NCI-H1417 (cell line): ENCODE measurements at places on chromosomes 5 and 9.

DNA sequence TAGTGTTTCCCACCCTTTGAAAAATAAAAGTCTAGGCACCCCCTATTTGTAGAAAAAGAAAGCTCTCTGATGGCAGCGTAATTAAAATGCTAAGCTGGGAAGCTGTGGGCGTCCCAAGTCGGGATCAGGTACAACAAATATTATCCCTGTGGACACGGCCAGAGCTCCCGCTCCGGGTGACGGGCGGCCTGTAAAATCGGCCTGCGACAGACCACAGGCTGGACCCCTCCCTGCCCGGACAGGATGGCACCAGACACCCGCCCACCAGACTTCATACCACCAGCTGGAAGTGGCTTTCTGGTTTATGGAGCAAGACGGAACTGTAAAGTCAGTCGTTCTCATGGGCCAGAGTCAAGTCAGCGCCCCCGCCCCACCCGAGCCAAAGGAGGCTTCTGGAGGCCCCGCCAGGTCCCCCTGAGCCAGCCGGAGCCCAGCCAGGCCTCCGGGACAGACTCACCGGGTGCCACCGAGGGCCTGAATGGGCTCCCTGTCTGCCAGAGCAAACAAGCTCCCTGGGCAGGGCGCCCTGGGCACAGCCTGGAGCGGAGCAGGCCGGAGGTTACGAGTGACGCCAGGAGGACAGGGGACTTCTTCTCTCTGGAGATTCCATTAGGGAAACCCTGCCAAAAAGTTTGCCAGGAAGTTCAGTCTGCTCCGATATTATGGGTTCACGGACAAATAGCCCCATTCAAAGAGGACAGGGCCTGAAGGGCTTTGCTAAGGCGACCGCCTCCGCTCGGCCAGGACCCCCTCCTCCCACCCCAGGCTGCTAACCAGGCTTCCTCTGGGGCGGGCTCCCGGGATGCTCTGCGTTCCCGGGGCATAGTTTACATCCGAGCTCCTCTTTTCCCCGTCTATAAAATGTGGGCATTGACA is 173.7 kb downstream of the ERCC6L2 start:
- DNase-seq = no peak

- DNase-seq = no peak
These were observed 46.0 kb downstream of the ALDH1A1 start for GRCh38 chr9:72906810-72907209.

- DNase-seq = no peak
These were observed 514.4 kb upstream of the TNC start for GRCh38 chr9:115632391-115632790.

DNA sequence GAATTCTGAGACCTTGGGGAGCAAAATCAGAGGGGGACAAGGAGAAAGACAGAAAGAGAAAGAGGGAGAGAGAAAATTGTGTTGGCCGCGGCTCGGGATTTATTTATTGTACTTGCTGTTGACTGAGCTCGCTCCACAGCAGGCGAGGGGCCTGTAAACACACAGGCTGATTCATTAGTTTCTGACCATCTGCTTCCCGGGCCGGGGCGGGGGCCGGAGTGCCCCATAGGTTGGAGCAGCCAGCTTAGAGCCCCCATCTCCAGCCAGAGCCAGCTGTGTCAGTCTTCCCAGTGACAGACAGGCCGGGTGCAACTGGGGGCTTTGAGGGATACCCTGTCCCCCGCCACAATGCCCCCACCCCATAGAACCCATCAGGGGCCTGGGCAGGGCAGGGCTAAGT is 30.9 kb downstream of the NTNG2 start:
- DNase-seq = peak; percentile 28

DNA sequence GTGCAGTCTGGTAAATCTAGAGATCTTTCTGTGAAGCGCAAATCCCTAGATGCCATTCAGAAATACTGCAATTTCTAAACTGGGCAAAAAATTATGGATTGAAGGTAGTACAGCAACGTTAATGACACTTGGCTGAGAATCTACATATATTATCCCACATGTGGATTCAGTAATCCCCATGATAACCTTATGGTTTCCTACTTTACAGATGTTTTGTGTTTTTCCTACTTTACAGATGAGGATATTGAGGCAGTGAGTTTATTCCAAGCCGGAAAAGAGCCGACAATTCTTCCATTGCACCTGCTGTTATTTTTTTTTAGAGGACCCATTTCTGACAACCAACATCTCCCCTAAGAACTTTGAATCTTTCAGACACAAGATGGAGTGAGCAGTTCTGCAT is 796.5 kb downstream of the CDH12 start:
- no peak for DNase-seq

DNA sequence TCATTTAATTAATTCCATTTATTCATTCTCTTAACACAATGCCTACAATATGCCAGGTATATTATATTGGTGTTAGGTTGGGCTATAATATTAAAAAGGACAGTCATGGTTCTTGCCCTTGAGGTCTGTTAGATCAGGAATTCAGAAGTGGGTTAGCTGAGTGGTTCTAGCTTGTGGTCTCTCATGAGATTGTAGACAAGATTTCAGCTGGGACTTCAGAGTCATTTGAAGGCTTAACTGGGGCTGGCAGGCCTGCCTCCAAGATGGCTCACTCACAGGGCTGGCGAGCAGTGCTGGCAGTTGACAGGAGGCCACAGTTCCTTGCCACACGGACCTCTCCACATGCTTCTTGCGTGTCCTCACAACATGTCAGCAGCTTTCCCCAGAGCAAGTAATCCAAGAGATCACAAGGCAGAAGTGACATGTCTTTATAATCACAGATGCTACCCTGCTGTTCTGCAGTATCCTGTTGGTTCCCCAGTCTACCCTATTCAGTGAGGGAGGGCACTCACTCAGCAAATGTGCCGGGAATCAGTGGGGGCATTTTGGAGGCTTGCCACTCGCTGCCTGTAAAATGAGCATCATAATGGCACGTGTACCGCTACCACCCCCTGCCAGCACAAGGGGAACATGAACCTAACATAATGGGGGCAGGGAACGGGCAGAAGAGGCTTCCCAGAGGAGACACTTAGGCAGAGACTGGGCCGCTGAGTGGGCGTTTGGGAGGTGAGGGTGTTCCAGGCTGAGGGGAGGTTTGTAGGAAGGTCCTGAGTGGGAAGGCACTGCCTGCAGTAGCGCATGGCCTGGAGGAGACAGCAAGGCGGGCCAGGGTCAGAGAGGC is 70.0 kb downstream of the EXOSC2 start:
- DNase-seq = no peak

GRCh38 chr5:168663276-168664004 is 84.3 kb upstream of the PANK3 start:
- DNase-seq = no peak

DNA sequence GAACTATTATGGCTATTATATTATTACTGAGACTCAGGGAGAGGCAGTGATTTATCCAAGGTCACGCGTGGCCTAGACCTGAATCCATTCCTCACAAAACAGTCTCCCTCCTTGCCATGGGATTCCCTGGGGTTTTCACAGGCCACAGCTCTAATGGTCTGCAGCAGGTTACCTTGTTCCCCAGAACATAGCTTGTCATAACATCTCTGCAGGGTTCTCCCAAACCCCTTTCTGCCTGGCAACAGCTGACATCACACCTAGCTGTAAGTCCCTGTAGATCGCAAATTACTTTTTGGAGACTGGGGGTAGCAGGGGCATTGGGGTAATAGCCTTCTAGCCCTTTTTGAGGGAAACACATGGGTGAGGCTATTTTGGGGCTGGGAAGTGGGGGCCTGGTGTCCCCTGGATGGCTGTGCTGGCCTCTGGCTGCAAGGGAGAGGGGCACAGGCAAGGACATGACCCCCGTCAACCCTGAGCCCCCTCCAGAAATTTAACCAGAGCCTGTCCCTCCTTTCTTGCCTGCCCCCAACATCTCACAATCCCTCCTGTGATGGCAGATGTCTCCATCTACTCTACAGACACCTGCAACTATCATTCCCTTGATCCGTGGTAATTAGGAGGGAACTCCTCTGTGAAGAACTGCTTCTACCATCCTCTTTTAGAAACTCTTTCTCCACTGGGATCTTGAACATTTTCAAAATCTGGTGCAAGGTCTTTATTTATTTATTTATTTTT is 1.3 kb downstream of the CD74 start:
- DNase-seq = no peak

- DNase-seq = peak; percentile 14
These were observed 5.0 kb downstream of the EBF1 start for GRCh38 chr5:159094745-159095144.

DNA sequence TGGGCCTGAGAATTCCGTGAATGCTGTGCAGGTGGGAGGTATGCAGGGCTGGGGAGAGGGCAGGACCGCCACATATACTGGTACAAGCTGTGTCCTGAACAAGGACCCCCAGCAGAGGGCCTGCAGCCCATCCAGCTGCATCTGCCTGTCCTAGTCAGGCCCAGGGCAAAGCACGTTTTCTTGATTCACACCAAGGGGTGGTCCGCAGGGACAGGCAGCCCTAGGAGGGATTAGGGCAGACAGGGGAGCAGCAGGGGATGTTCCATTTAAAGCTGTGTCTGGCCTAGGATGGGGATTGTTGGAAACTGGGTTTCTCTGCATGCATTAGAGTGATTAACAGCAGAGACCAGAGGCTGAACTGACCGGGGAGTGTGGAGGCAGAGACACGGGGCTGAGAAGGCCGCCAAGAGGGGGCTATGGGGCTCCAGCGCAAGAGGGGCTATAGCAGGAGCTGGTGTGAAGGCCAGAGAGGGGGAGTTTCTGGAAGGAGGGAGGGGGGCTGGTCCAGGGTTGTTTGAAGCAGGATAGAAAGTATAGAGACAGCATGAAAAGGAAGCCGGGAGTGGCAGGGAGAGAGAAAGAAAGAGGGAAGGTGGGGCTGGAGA is 2.7 kb downstream of the GRM6 start:
- DNase-seq = no peak

DNA sequence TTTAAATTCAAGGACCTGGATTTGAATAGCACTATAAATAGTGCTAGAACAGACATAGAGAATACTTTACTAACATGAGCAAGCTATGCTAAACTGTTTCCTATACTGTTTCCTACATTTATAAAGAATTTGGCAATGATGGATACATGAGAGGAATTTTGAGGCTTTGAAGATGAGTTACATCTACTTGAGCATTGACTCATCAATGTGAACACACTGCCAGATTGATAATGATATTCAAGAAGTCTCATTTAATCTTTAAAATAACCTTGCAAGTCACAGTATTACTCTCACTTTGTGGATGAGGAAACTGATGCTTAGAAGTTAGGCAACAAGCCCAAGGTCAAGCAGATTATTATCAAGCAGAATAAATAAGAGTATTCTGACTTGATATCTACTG is 281.9 kb downstream of the DNAH5 start:
- DNase-seq = no peak

DNA sequence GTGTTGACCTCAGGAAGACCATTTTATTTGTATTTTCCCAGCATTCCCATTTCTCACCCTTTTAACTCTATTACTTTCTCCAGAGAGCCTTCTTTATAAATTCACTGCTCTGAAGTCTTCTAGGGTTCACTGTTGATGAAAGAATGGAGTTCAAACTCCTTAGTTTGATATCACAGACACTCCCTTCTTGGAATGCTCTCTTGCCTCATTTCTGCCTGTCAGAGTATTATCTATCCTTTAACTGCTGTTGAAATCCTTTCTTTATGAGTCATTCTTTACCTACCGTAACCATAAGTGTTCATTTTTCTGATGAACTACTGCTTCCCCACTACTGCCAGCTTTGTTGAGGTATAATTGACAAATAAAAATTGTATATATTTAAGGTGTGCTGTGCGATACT is 4.3 kb downstream of the RIC1 start:
- DNase-seq = no peak

DNA sequence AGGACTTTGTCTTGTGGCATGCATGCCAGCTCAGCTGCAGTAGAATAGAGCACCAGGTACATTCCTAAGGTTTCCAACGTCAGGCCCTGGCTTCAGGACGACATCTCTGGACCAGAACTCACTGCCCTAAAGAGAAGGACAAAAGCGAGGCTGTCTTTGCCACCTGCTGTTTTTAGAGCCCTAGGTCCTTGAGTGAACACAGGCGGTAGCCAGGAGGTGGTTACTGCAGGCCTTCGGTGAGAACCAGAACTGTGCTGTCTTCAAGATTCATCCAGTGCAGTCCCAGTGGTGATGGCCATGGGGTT is 288.9 kb upstream of the CDH18 start:
- DNase-seq = no peak

GRCh38 chr5:168935183-168935582 is 356.0 kb upstream of the PANK3 start:
- DNase-seq = no peak

DNA sequence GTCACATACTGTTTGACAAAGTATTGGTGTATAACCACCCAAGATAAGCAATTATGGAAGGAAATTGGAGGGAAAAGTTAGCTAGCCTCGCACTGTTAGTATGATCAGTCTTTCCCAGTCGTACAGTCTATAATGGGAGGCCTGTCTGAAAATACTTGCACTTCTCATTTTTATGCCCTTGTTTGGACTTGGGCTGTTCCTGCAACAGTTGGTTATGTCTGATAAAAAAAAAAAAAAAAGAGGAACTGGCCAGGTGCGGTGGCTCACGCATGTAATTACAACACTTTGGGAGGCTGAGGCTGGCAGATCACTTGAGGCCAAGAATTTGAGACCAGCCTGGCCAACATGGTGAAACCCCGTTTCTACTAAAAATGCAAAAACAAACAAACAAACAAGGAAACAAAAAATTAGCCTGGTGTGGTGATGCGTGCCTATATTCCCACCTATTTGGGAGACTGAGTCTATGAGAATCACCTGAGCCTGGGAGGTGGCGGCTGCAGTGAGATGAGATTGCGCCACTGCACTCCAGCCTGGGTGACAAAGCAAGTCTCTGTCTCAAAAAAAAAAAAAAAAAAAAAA is 58.3 kb upstream of the ANKRD33B start:
- no peak for DNase-seq

DNA sequence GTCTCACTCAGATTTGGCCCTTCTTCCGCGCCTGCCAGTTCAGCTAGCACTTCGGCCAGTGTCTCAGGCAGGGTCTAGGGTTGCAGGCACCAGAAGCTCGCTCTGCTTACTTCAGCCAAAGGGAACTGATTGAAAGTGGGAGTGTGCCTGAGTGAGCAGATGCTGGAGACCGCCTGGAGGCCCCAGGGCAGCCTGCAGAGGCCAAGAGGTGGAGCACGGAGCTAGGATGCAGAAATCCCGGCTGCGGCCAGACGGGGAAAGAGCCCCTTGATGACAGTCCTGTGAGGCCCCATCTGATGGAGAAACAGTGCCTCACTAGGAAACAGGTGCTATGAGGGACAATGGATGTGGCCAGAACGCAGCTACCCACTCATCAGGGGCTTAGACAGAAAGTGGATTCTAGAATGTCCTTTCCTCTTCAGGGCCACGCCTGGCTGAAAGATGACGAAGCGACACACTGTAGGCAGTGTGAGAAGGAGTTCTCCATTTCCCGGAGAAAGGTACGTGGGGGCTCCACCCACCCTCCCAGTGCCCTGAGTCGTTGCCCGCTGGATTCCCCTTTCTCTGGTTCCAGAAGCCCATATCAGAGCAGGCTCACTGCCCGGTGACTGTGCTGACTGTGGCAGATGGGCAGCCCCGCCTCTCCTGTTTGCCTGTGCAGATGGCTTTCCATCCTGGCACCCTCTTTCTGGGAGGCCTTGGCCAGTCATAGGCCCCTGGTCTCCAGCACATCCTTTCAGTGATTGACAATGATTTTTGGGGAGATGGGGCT is 16.1 kb downstream of the HNRNPH1 start:
- no peak for DNase-seq

- DNase-seq = no peak
These were observed 227.9 kb downstream of the BNC2 start for GRCh38 chr9:16642421-16643109.
